RWPE2 (cell line): ENCODE measurements at places on chromosomes 5 and 9.

GRCh38 chr9:121889990-121890563, 203.0 kb downstream of the TTLL11 start:
- no peak for DNase-seq
- H3K27me3 ChIP-seq: no peaks in the 10 kb centered on the region
- 0 out of 2 replicates have a peak, but pooled peaks cover 5% of the 10 kb centered on the region for H3K36me3 ChIP-seq
- no peak overlapping the region for H3K4me3 ChIP-seq
- H3K27ac ChIP-seq: no peak overlapping the region

DNA sequence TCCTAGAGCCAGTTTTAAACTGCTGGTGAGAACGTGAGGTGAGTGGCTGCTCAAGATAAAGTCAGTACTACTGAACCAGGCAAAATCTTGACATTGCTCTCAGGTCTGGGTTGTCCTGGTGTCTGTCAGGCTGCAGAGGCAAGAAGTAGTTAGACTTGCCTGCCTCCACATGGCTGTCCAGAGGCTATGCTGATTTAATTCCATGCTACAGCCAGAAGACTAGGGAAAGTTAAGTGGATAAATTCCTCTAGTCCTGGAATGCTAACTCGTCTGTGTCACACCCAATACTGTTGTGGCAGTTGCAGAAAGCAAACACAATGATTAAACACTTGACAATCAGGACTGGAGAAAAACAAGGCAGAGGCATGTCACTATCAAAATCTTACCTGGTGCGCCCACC, 118.9 kb downstream of the ACER2 start:
- H3K4me1 ChIP-seq: no peaks in the 10 kb centered on the region
- no peak overlapping the region for H3K27ac ChIP-seq
- H3K36me3 ChIP-seq: no peaks in the 10 kb centered on the region
- H3K27me3 ChIP-seq: peaks cover 4% of the 10 kb centered on the region

GRCh38 chr5:179258001-179258921, 87.0 kb downstream of the ADAMTS2 start:
- no peaks in the 10 kb centered on the region for H3K27me3 ChIP-seq
- H3K27ac ChIP-seq: no peak overlapping the region
- H3K4me3 ChIP-seq: no peak overlapping the region
- DNase-seq: peak; percentile 64
- H3K4me1 ChIP-seq: no peaks in the 10 kb centered on the region
- no peaks in the 10 kb centered on the region for H3K36me3 ChIP-seq

- H3K27ac ChIP-seq: no peak overlapping the region
- no peaks in the 10 kb centered on the region for H3K4me1 ChIP-seq
- H3K27me3 ChIP-seq: no peaks in the 10 kb centered on the region
- no peak overlapping the region for H3K4me3 ChIP-seq
- DNase-seq: no peak
- no peaks in the 10 kb centered on the region for H3K36me3 ChIP-seq
Observed at GRCh38 chr9:17075758-17076485, 58.9 kb upstream of the CNTLN start.

GRCh38 chr5:150556106-150556505, 48.2 kb downstream of the NDST1 start:
- DNase-seq: no peak
- no peak overlapping the region for H3K27ac ChIP-seq
- H3K27me3 ChIP-seq: no peaks in the 10 kb centered on the region
- H3K4me3 ChIP-seq: no peak overlapping the region
- peaks cover 28% of the 10 kb centered on the region for H3K36me3 ChIP-seq

- no peaks in the 10 kb centered on the region for H3K36me3 ChIP-seq
- H3K4me1 ChIP-seq: peaks cover 14% of the 10 kb centered on the region
- H3K27ac ChIP-seq: no peak overlapping the region
- peak overlapping the region; percentile 44 for H3K4me3 ChIP-seq
- DNase-seq: no peak
Observed at GRCh38 chr9:137300567-137301080, 1.4 kb downstream of the NRARP start.

DNA sequence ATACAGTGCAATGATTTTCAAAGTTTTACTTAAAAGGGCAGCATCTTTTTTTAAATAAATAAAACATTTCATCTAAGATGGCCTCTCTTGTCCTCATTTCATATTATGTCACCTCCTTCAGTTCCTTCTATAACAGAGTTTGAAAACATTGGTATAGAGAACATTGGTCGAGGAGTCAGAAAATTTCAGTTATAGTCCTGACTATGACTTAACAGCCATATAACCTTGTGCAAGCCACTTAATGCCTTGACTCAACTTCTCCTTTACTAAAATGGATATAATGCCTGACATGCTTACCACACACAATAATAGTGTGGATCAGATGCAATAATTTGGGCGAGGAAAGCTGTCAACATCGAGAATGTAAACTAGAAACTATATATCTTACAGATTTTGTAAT, 22.6 kb downstream of the SSBP2 start:
- peaks cover 2% of the 10 kb centered on the region for H3K4me1 ChIP-seq
- no peak for DNase-seq
- no peak overlapping the region for H3K27ac ChIP-seq
- no peaks in the 10 kb centered on the region for H3K36me3 ChIP-seq

- no peaks in the 10 kb centered on the region for H3K27me3 ChIP-seq
- H3K4me3 ChIP-seq: no peak overlapping the region
- no peaks in the 10 kb centered on the region for H3K36me3 ChIP-seq
- H3K27ac ChIP-seq: no peak overlapping the region
- DNase-seq: no peak
- H3K4me1 ChIP-seq: no peaks in the 10 kb centered on the region
Observed at GRCh38 chr9:83477120-83477519, 61.1 kb downstream of the FRMD3 start.
